Activated naive CD8-positive, alpha-beta T cell treated with anti-CD3 and anti-CD28 coated beads, Interleukin-2, amount 50 U/mL, for 24 hours (primary cell): ENCODE measurements at places on chromosomes 16 and 17.

- DNase-seq: no peak
Measured at GRCh38 chr17:27559506-27560481, 71.2 kb upstream of the LGALS9 start.

GRCh38 chr17:69918164-69918563, 156.9 kb upstream of the KCNJ16 start:
- DNase-seq: no peak

DNA sequence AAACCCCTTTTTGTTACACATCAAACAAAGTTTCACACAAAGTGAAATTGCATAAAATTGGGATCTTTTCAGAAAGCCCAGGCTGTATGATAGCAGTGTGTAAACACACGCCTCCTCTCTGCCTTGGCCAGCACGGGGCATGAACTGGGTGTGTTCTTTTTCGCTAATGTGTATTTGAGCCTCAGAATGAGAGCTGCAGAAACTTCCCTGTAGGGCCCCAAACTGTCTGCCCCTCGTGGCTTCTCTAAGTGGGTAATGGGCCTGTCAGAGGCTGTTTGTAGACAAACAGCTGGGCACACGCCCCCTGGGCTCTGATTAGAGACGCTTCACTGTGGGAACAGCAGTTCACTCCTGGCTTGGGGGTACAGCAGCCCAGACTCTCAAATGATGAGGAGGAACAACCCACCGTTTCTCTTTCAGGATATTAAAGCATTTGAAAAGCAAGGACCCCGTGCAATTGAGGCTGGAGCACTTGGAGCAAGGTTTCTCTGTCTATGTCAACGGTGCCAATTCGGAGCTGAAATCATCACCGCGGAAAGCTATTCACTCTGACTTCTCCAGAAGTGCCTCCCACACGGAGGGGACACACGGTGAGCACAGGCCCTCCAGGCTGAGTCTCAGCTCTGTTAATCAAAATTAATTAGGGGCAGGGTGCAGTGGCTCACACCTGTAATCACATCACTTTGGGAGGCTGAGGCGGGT, 78.4 kb downstream of the KATNIP start:
- DNase-seq: no peak

DNA sequence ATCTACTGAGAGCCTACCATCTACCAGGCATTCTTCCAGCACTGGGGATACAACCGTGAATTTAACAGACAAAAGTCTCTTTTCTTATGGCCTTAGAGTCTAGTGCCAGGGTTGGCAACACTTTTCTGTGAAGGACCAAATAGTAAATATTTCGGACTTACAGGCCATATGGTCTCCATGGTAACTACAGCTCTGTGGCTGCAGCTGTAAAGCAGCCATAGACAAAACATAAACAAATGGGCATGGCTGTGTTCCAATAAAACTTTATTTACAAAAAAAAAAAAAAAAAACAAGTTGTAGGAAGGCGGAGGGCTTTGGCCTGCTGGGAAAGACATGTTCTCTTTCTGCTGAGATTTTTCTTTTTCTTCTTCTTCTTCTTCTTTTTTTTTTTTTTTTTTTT, 98.7 kb downstream of the ABCC12 start:
- DNase-seq: no peak

GRCh38 chr17:31888124-31888523, 13.4 kb downstream of the UTP6 start:
- DNase-seq: no peak

- no peak for DNase-seq
Measured at GRCh38 chr16:22424161-22424937, 49.9 kb upstream of the CDR2 start.

- DNase-seq: no peak
Measured at GRCh38 chr17:21085707-21086106, 41.1 kb upstream of the DHRS7B start.

GRCh38 chr17:51873302-51873701, 285.2 kb downstream of the CA10 start:
- no peak for DNase-seq

- DNase-seq: no peak
Measured at GRCh38 chr16:70374213-70374612, 27.5 kb downstream of the DDX19A start.

DNA sequence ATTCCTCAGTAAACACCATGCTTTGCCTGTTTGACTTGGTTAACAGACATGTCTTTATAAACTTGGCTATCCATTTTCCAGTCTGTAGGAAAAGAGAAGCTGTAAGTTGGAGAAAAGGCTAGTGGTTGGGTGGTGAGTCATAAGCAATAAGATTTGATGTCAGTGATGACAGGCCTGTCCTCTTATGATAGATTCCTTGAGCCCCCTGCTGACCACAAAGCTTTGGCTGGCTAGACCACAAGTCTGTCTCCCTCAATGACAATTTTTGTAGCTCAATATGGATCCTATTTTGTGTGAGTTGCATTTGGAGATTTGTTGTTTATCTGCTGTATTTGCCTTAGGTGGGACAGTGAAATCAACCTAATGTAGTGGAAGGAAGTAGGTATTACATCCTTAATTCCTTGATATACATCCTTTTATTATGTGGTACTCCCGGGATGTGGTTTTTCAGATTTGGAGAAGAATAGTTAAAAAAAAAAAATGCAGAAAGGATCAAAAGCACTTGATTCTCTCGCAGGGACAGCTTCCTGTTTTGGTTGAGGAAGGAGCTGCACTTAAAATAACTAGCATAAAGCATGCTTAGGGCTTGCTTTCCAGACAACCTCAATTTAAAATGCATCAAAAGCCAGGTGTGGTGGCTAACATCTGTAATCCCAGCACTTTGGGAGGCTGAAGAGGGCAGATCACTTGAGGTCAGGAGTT, 67.4 kb downstream of the SIAH1 start:
- peak; percentile 25 for DNase-seq

- no peak for DNase-seq
Measured at GRCh38 chr17:8069587-8069860, 18.0 kb downstream of the ALOX12B start.

GRCh38 chr17:65370669-65371131, 190.7 kb downstream of the AXIN2 start:
- DNase-seq: no peak
